ENCODE measurements at places on chromosomes 13 and 19. TPM values are rescaled to one million over a fixed set of nuclear protein-coding genes. Genes with fewer than 3 reads are reported as not detected.

CCDC169 gene
- 0.19 TPM for polyA plus RNA-seq

KLK1 gene
- 5.0 TPM for polyA plus RNA-seq

ADM5 gene
- polyA plus RNA-seq = 1.7 TPM

CGB1 gene
- not detected for polyA plus RNA-seq

DACT3 gene
- polyA plus RNA-seq = 0.06 TPM

KIR2DL4 gene
- polyA plus RNA-seq = not detected

GRCh38 chr13:95948656-95949055 lies 104.5 kb downstream of the UGGT2 start:
- no peak for DNase-seq

DNA sequence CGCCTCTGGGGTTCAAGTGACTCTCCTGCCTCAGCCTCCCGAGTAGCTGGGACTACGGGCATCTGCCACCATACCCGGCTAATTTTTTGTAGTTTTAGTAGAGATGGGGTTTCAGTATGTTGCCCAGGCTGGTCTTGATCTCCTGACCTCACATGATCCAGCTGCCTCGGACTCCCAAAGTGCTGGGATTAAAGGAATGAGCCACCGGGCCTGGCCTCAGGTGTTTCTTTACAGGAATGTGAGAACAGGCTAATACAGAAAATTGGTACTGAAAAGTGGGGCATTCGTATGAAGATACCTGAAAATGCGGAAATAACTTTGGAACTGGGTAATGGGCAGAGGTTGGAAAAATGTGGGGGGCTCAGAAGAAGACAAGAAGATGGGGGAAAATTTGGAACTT lies 2.8 kb upstream of the CDC16 start:
- DNase-seq = no peak

- DNase-seq = no peak
Measured at GRCh38 chr19:16361254-16361653, 36.6 kb downstream of the KLF2 start.

GRCh38 chr19:51559240-51559639 lies 11.8 kb upstream of the ZNF175 start:
- no peak for DNase-seq

Data from foreskin keratinocyte (primary cell).